ENCODE measurements at places on chromosomes 4 and X.

GRCh38 chrX:42242004-42242403 is 318.6 kb upstream of the CASK start:
- DNase-seq: no peak

- DNase-seq: no peak
Observed at GRCh38 chr4:55399581-55399980, 3.8 kb downstream of the TMEM165 start.

GRCh38 chr4:113673450-113673849 is 88.1 kb downstream of the CAMK2D start:
- no peak for DNase-seq

- no peak for DNase-seq
Observed at GRCh38 chrX:10021461-10022272, 54.5 kb downstream of the CLDN34 start.

DNA sequence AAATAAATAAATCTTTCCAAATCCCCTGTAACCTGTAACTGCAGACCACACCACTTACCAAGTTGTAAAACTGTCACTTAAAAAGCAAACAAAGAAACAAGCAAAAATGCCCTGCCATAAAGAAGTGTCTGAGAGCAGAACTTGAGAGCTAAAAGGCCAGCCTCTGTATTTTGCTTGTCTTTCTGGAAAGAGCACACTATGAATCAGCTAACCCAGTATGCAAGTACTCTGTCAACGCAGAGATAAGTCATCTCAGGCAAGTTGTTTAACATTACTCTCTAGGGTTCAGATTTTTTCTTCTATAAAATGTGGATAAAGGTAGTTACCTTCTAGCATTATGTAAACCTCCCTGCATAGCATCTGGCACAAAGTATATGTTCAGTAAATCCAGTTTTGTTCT is 134.8 kb downstream of the HS3ST1 start:
- DNase-seq: no peak

GRCh38 chrX:10617186-10617998 is 3.0 kb downstream of the MID1 start:
- no peak for DNase-seq

DNA sequence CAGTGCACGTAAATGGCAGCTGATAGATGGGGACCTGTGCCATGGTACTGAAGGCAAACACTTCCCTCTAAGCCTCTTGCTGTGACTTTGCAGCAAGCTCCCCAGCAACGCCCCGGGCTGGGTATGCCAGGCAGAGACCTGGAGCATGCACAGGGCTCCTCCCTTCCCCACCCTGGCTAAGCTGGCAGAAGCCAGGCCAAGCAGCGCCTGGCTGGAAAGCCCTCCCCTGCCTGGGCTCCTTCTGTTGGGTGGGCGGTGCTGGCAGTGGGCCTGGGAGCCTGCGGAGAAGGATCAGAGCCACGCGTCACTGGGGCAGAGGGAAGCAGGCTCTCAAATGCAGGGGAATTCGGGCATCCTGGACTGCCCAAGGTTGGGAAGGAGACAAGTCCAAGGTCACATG is 3.6 kb downstream of the ATP2B3 start:
- DNase-seq: no peak

DNA sequence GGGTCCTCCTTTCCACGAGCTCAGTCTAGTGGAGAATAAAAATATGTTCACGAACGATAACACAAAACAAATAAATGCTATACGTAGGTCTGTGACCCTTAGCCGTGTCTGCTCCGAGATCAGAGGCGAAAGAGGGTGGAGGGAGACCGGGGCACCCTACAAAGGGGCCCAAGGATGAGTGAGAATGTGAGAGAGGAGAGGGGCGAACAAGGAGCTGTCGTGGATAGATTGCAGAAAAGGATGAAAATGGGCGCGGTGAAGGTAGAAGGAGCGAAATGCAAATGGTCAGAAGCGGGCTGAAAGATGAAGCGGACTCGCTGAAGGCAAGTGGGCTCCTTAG is 6.2 kb upstream of the ZBTB33 start:
- DNase-seq: peak; percentile 1

DNA sequence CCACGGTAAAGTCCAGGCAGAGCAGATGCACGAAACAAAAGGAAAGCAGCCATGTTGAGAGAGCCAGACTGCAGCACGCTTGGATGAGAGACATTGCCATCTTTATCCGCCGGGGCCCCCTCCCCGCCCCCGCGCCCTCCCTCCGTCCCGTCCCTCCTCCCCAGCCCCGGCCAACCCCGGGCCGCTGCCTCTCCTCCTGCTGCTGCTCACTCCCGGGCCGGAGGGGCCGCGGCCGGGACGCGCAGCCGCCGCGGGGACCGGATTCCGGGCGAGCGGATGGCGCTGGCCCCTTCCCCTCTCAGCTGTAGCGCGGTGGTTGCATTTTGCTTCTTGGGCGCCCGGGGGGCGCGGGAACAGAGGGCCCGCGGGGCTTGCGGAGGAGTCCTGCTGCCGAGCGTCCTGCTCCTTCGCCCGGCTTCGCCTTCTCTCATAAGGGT is 542 bp downstream of the RNF150 start:
- peak; percentile 29 for DNase-seq

DNA sequence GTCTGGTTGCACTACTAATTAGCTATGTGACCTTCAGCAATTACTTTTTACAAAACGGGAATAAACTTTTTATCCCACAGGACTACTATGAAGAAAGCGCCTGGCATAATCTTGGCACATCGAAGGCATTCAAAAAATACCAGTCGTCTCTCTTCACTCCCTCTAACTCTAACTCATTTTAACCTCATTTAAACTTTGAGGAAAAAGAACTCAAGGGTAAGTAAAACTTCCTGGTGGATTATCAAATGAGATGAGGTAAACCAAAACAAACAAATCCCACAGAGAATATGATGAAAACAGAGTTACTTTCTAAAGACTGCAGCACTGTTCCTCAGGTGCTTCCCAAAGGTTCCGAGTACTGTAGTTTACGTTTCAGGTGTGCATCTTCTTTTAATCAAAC is 66.9 kb downstream of the SH3RF1 start:
- DNase-seq: no peak

- no peak for DNase-seq
Observed at GRCh38 chr4:152369902-152370295, 166.0 kb downstream of the FBXW7 start.

DNA sequence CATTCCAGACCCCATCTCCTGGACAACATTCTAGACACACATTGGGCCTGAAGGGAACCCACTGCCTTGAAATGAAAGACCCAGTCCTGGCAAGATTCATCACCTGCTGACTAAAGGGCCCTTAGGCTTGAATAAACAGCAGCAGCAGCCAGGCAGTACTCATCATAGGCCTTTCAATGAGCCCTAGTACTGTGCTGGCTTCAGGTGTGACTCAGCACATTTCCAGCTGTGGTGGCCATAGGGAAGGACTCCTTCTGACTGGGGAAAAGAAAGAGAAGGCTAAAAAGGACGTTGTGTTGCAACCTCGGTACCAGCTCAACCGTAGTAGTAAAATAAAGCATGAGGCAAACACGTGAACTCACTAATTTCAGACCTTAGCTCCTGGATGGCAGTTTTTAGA is 344.0 kb downstream of the ACTRT1 start:
- DNase-seq: no peak

DNA sequence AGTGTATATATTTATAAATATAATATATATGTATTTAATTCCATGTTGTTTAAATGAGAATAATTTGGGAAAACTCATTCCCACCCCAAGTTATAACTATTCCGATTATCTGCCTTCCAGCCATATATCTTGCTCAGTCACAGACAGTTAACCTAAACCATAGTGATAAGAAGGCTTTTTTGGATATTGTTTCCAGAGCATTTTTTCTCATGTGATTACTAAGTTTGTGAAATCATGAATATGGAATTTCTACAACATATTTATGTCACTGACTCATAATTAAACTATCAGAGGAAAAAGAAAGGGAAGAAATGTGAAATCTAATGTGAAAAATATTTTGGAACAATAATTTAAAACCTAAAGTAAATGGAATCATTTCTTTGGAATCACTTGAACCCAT is 1163.5 kb upstream of the PABPC4L start:
- no peak for DNase-seq

DNA sequence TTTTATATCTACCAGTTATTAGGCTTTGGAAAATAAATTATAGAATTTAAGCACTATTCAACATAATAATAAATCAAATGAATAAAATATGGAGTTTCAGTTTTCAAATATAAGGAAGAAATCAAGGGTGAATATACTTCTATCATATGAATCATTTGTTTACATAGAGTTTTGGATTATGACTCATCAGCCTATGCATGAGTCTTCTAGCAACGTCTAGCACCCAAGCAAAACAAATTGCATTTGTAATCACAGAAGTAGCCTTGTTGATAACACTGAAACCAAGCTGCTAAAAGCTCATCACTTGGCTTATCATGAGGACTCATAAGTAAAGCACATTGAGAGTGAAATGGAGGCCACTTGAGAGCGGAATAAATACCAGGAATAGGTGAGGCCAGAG is 434.6 kb downstream of the PCDH11X start:
- DNase-seq: no peak

- no peak for DNase-seq
Observed at GRCh38 chr4:69497076-69497475, 1.4 kb upstream of the UGT2B4 start.

DNA sequence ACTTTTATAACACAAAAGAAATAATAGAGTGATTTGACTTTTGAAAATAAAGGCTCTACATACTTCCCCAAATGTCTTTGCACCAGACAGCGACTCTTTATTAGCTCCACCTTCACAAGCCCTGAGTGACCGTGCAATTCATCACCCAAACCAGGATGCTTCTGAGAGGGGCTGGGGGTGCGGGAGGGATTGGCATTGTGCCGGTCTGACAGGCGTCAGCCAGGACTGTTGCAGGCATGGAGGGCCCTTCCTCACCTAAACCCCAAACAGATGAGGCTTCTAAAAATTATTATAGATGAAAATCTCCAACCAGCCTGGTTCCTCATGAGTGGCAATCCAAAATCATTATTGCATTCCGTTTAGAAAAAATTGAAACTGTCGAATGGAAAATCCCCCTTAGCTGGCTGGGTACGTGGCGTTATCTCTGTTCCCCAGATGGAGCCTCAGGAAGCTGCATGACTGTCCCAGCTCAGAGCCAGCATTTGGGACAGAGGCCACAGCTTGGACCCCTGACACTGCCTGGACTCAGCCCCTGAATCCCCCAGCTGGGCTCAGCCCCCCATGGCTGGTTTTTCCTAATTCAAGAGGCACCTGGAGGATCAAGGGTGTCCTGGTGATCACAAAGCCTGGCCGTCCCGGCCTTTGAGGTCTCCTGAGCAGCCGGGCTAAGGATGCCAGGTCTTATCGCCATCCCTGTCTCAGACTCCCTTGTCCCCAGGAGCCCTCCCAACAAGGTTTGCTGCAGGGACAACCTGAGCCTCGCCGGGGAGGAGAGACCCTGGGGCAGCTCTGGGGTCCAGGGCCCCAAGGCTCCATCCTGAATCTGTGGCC is 60.4 kb downstream of the SORCS2 start:
- DNase-seq: no peak

DNA sequence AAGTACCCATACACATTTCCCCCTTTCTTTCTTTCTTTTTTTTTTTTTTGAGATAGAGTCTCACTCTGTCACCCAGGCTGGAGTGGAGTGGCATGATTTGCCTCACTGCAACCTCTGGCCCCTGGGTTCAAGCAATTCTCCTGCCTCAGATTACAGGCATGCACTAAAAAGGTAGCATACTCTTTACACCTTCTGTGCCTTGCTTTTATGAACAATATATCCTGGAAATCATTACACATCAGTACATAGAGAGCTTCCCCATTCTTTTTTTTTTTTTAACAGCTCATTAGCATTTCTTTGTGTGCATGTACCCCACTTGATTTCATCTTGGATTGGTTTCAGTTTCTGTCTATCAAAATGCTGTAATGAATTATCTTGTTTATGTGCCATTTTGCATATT is 18.6 kb upstream of the HSD17B10 start:
- DNase-seq: no peak

DNA sequence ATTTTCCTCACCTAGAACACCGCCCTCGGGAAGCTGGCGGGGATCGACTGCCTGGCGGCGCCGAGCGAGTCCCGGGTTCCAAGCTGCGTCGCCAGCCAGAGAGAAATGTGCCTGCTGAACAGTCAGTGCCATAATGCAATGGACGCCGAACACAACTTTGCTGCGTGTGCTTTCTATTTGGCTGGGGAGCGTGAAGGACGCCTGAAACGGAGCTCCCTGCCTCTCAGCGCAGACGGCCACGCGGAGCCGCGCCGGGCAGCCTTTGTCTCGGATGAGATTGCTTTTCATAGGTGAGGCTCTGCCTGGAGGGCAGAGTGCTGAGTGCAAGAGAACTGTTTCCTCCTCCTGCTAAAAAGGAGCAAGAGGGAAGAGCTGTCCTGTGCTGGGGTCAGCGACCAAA is 107.7 kb upstream of the BCOR start:
- DNase-seq: no peak

DNA sequence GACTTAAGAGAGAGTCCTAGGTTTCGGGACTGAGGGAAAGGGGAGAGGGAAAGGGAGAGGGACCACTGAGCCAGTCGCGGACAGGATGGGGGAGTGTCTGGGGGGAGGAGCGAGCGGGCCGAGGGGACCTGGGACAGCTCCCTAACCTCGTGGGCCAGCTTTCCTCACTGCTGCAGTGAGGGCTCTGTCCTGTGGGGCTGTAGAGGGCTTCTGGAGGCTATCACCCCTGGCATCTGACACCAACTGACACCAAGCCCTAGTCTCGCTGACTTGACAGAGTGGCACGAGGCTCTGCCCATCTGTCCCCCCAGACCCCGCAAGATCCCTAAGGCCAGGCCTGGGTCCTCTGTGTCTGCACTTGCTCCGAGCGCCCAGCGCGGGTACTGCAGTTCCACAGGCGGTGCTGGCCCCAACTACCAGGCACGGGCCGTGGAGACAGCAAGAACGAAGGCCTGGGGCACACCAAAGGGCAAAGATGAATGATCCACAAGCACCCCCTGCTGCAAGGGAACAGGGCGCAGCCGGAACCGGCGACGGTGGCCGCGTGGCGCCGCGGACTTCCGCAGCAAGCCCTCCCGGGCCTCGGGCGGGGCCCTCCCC is 465 bp downstream of the HAUS7 start:
- peak; percentile 34 for DNase-seq

- DNase-seq: no peak
Observed at GRCh38 chr4:1505511-1506460, 99.5 kb upstream of the NKX1-1 start.

GRCh38 chr4:182724414-182724813 is 192.8 kb downstream of the DCTD start:
- no peak for DNase-seq

DNA sequence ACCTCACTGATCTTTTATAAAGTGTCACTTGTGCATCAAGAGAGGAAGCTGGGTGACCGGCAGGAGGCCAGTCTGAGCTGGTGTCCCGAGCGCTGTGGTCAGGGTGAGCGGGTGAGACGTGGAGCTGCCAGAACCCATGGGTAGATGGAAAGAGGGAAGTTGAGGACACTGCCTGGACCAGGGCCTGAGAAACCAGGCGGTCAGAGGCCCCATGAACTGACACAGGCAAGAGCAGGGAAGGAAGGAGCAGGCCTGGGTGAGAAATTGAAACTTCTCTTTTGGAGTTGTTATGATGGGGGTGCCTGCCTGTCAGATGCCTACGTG is 192.6 kb downstream of the AFAP1 start:
- DNase-seq: no peak
